Right atrium auricular region (tissue), 2 donors: ENCODE measurements at places on chromosomes 3 and 15. TPM values are rescaled to one million over a fixed set of nuclear protein-coding genes. Genes with fewer than 3 reads are reported as not detected.

DNA sequence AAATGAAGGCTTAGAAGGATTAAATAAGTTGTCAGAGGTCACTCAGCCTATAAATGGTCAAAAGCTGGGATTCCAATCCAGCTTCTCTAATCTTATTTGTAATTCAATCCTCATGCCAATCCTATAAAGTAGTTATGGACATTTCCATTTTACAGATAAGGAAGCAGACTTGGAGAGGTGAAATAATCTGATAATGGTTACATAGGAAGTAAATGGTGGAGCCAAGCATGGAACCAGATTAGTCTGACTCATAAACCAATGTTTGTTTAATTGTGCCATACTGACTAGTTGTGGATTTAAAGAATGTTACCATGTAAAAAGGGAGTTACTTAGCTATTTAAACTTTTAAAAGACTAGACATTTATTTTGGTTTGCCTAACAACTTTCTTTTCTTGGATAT, 59.7 kb downstream of the KCNAB1 start:
- no peak for DNase-seq

GRCh38 chr15:79430901-79431635, 1.1 kb upstream of the MINAR1 start:
- no peak for DNase-seq

- DNase-seq, result no peak
These were observed 23.0 kb downstream of the ACSBG1 start for GRCh38 chr15:78211189-78211921.

DNA sequence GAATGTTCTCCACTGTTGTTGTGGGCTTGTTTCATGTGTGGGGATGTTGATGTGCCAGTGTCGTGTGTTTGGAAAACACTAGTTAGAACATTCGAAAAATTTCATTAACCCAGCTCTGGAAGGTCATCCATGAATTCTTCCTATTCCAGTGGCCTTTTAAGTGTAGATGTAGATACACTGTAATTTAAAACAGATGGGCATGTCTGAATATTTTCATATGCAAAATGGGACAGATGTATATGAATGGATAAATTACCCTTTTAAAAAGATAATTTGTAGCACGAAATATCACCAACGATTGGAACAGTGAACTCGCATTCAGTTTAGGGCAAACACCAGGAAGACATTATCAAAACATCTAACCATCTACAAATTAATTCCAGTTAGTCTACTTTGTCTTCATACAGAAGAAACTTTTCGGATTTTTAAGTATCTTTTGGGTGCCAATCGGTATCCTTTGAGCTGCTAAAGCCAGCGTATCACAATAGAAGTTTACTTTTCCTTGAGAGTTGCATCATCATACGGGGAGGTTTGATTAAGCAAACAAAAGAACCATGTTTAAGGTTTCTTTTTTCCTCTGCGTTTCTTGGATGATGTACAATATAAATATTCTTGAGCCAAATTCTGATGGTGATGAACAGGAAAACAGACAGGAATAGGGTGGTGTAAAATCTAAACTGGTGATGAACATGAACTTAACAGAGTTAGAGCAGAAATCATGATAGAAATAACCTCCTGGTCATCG, 528.1 kb downstream of the FOXP1 start:
- DNase-seq, result no peak

PGBD4 gene
- total RNA-seq, result 2.0 TPM

GABRA5 gene
- 0.59 TPM for total RNA-seq

DNA sequence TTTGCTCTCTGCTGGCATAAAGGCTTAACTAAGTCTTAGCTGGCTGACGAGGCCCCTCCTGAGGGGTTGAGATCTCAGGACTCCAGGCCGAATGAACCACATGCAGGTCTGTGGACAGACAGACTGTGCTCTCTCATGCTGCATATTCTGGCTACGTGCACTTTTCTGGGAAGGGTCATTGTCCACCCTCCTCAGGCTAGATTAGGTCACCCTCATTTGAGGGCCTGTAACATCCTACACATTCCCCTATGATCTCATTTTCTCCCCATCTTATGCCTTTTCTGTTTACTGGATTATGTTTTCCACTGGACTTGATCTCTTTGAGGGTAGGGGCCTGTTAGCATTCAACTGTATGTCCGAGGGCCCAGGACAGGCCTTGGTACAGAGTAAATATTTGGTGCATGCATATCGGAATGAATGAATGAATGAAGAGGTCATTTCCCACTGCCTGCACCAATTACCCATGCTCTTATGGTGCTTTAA, 13.7 kb downstream of the EEFSEC start:
- DNase-seq, result no peak

DNA sequence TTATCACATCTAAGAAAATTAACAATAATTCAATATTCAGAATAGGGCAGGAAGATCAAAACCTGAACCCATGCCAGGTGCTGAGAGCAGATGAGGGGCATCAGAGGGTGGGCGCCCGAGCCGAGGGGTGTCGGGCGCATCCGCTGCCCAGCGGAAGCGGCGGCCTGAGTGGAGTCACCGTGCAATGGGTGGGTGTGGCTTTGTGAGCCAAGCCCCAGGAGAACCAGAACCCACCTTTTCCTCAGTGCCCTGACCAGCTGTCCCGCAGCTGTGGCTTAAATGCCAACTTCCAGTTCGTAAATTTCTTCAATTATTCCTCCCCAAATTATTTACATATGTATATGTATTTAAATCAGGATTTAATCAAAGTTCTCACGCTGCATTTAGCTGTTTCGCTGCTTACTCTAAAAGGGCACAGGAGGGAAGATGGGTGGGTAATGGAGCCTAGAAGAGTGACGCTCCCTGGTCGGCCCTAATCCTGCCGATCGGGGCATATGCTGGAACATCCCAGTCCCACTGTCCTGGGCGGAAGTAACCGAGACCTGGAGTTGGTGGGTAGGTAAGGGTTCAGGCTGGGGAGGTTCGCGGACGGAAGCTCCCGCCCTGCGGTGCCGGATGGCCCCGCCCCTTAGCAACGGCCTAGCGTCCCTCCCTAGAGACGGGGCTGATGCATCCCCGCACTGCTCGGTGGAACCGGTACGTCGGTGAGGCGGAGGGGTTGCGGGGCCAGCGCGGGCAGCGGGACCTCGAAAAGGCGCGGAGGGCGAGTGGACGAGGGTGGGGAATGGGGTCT, 1.3 kb downstream of the DNAH1 start:
- no peak for DNase-seq

TRANK1 gene
- total RNA-seq, result 5.7 TPM

GRCh38 chr3:62559831-62560445, 186.6 kb upstream of the FEZF2 start:
- DNase-seq, result no peak

GRCh38 chr3:62363275-62363674, 10.1 kb downstream of the FEZF2 start:
- DNase-seq, result no peak

MESP2 gene
- not detected for total RNA-seq

HERC2 gene
- 50.8 TPM for total RNA-seq

GRCh38 chr3:37765591-37766488, 95.8 kb upstream of the CTDSPL start:
- DNase-seq, result no peak
